ENCODE measurements at places on chromosomes 12 and 14.
A peak's percentile ranks its signal among the peaks of the same experiment; 100 is the strongest.

DNA sequence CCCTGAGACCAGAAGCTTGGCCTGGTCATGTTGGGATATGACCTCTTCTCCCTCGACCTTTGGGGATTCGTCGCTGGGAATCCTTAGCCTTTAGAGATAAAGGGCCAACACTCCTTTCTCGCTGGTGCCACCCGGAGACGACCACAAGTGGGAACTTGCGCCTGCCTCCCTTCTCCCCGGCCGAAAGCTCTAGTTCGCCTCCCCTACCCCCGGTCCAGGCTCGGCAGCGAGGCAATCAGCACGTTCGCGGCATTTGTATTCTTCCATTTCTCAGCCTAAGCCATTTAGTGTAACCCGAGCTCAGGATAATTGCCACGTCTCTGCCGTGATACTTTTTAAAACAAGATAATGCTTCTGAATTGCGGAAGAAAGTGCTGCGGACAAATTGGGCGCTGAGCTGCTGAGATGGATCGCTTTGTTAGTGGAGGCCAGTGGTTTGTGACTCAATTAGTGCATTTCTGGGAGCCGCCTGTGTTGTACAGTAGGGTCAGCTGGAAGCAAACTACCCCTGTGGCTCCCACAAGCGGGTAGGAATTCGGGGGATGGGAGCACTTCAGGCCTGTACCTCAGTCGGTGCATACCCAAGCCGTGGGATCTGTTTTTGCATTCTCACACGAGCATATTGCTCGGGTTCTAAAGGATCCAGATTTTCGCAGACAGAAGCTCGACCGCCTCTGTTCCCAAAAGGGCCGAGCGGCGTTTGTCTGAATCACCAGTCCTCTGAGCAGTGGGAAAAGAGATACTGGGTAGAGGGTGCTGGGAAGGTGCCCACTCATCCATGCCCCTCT lies 6.8 kb upstream of the SIX1 start:
- DNase-seq: no peak

DNA sequence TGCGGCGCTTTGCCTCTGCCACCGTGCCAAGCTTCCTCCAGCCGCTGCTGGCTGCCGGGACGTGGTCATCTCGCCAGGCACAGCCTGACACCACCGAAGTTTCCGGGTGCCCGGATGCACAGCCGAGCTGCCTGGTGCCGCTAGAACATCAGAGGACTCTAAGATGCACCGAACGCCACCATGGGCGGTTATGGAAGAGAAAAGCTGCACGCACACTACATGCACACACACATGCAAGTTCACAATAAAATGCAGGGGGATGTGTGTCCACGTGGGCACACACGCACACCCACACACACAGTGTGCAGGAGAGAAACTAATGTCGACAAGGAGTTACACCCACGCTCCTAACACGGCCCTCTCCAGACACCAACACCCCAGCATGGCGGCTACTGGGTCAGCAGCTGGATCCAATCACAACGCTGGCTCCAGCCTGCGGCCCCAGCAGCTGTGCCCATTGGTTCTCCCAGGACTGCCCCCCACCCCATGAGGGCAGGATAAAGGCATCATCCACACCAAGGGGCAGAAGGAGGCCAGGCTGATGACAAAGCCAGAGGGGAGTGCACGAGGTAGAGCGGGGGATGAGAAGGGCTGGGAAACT lies 82.7 kb downstream of the BCL11B start:
- DNase-seq: no peak

DNA sequence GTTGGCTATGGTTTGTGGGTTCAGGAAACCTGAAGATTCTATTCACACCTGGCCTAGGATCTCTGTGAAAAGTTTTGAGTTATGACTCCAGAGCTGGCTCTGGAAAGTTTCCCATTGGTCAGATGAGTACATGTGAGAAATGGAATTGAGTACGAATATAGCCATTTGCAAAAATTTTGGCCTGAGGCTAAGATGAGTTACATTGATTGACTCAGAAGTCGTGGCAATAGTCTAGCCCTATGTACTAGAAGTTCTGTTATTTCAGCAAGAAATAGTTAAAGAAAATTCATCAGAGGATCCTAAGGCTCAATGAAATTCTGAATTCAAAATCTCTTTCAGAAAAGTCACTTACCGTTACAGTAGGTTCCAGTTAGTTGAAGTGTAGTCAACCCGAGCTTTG lies 109.9 kb downstream of the PTCSC3 start:
- DNase-seq: no peak

GRCh38 chr12:57611108-57611826 lies at the start of gene ARHGEF25:
ARHGEF25 (plus strand) TSS chr12:57611435; CDS start chr12:57611895, 460 bp downstream.
- no peak for DNase-seq

GRCh38 chr14:30355431-30355913 lies 203.5 kb upstream of the G2E3 start:
- DNase-seq: no peak

DNA sequence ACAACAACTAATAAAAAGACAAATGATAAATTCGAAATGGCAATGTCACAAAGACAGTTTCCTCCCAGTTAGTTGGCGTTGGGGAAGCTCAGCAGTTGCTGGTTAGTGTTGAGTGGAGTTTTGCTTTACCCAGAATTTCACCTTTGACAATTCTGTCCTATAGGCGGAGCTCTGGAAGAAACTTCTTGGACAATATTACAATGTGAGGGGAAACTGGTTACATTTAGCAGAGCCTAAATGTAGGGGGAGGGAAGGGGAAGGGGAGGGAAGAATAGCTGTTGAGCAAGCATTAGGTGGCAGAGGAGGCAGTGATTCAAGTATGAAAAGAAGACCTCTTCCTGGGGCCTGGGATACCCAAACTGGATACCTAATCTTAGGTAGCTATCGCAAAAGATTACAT lies 51.4 kb downstream of the BDKRB1 start:
- no peak for DNase-seq

GRCh38 chr14:38646391-38646790 lies 390.5 kb upstream of the CLEC14A start:
- no peak for DNase-seq

- DNase-seq: no peak
Measured at GRCh38 chr12:46133751-46134150, 135.1 kb downstream of the SLC38A1 start.

DNA sequence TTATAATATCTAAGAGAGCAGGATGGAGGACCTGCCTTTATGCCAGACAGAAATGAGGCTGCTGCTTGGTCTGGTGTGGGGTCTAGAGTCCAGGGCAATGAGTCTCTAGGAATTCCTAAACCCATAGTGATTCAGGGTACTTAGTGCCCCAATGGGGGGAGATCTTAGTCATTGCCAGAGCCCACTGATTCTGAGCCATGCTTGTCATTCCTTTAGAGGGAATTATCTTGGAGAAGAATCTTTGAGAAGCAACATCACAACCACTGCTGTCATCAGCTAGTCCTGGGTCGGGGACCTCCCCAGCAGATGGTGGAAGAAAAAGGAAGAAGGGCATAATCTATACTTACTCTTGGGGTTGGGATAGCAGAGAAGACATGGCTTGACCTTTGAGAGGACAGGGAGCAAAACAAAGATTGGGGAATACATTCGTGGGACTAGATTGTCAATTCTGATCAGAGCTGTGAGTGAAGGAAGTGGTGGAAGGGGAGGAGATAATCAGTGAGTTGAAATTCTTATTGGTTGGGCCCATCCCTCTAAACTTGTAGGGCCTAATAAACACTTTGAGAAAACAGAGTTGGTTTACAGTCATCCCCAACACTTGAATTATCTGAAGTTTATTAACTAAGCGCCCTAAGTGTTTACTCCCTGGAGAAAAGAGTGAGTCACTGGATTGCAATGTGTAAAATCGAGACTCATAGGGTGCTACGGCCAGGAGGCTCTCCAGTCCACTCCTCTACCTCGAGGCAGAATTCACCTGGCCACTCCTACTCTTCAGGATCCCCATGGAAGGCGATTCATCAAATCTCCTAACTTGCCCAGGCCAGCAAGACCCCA lies 3.0 kb upstream of the KRT3 start:
- no peak for DNase-seq

- DNase-seq: peak; percentile 4
Measured at GRCh38 chr14:25132732-25133422, 82.9 kb upstream of the STXBP6 start.

GRCh38 chr14:37583358-37584210 lies 11.5 kb downstream of the FOXA1 start:
- DNase-seq: no peak

- no peak for DNase-seq
Measured at GRCh38 chr12:91213-91612, 24.6 kb downstream of the IQSEC3 start.

DNA sequence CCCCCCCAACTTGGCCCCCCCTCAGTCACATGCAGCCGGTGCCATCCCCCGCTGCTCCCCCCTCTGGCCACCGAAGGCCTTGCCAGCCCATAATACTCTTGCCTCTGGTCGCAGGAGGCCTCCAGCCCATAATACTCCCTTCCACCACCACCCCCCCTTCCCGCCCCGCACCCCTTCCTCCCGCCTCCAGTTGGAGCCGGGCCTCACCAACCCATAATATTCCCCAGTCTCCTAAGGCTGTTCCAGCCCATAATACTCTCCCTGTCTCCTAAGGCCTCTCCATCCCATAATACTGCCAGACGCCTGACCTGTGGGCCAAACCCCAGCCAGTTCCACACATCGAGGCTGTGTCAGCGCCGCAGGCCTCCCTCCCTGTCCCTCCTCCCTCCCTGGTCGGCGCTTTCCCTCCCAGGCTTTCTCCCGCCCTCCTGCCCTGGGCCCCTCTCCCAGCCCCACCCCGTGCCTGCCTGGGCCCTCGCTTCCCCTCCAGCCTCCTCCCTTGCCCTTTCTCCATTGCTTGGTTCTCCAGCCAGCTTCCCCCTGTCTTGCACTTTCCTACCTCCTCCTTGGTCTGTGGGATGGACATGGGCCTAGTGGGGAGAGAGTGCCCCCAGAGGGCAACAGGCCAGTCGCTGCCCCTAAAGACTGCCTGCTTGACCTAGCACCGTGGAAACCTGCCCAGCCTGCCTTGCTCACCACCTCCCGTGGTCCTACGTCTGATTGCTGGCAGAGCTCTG lies 6.8 kb upstream of the CHD4 start:
- peak; percentile 91 for DNase-seq

- no peak for DNase-seq
Measured at GRCh38 chr12:82213761-82214160, 144.4 kb downstream of the CCDC59 start.

- DNase-seq: no peak
Measured at GRCh38 chr14:101188571-101188915, 285.0 kb upstream of the RTL1 start.

DNA sequence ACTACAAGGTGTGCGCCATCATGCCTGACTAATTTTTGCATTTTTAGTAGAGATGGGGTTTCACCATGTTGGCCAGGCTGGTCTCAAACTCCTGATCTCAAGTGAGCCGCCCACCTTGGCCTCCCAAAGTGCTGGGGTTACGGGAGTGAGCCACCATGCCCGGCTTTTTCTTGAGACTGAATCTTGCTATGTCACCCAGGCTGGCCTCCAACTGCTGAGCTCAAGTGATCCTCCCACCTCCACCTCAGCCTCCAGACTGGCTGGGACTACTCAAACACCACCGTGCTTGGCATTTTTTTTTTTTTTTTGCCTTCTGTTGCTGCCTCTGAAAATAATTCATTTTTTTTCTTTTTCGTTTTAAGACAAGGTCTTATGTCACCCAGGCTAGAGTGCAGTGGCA lies 8.2 kb upstream of the ESPL1 start:
- DNase-seq: no peak

DNA sequence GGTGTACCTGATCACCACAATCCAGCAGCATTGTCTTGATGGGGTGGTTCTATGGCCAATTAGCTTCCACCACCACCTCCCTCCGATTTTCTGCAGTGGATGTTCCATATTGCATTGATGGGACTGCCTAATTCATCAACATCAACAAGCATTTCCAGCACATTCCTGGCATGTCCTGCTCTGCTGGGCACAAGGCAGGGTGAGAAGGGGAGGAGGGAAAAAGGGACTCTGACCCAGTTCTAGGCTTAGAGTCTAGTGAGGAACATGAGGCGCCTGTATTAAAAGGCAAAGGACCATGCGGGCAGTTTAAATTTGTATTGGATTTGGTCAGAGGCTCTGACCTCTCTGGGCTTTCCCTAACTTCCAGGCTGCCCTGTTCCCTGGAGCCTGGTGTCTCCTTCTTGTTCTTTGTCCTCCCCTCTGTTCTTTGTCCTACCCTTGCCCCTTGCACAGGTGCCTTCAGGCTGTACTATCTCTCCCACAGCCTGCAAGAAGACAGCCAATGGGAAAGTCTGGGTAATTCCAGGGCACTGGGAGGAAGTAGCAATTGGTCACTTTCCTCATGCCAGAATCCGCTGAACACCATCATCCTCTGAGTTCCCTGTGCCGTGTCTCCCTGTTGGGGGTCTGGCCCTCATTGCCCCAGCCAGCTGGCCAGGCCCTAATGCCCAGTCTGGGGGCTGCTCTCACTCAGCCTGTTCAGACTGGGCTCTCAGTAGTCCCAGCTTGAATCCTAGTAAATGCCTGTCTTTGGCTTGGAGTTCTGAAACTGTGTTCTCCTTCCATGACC lies 43.3 kb downstream of the TSPAN11 start:
- DNase-seq: no peak

DNA sequence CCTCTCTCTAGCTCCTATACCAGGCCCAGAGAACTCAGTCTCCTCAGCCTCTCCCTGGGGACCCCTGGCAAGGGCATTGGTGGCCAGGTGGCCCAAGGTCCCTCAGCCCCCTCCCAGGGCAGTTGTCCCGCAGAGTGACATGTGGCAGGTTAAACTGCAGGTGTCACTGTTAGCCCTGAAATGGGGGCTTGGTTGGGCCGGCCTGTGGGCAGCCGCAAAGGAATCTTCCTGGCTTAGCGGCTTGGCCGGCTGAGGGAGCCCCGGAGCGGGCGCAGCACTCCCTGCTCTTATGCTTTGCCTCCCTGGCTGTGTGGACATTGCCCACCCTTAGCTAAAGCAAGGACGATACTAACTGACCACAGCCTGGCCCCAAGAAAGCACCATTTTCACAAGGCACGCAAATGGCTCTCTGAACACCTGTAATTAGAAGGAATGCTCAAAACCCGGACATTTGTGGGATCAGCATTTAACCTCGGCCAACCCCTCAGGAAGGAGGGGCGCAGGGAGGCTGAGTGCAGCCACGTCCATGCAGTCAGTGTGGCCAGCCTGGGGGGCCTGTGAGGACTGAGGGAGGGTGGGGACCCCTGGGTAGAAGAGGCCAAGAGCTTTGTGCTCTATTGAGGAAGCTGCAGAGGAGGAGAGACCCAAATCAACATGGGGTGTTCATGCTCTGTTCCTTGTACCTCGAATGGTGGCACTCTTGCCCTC lies 82.2 kb downstream of the PAPOLA start:
- DNase-seq: no peak

GRCh38 chr14:71721791-71722190 lies 210.4 kb upstream of the RGS6 start:
- no peak for DNase-seq

DNA sequence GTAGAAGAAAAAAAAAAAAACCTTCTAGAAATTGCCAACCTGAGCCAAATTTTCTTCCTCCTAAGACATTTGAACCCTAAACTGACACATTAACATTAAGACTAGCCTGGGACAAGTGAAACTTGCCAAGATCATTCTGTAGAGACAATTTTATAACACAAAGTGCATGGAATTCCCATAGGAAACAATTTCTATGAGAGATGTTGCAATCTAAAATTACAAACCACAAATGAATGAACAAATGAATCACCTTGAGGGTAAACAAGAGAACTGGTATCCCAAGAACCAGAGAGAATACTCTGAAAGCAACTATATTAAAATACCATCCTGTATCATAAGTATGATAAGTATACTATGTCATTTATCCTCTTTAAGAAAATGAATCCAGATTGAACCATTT lies 165.3 kb downstream of the DICER1 start:
- no peak for DNase-seq

GRCh38 chr12:101854747-101855146 lies 22.6 kb upstream of the DRAM1 start:
- no peak for DNase-seq

GRCh38 chr12:49764126-49764525 lies 22.8 kb downstream of the TMBIM6 start:
- no peak for DNase-seq

GRCh38 chr14:74988131-74988530 lies 14.6 kb upstream of the EIF2B2 start:
- no peak for DNase-seq

Data from hypothalamus (tissue), 51 donors.